IPS-NIHi11 (cell line): ENCODE measurements at places on chromosomes 5 and 9.

GRCh38 chr9:128123451-128124080 is 4.0 kb downstream of the PTGES2 start:
- DNase-seq: no peak

DNA sequence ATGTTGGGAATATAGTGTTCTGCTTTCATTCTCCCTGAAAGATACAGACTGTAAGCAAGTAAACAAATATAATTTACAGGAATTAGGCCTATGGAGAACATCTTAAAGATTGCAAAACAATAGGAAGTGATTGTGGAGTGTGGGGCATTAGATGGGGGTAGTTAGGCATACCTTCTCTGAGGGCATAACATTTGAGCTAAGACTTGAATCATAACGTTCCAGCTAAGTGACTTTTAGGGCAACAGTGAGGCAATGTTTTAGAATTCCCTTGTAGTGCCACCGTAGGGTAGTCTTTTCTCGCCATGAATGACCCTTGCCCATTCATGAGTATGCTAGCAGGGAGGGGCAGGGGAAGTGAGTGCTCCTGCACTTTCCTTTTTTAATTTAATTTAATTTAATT is 173.3 kb downstream of the SPATA31D1 start:
- DNase-seq: no peak

- peak; percentile 66 for DNase-seq
Measured at GRCh38 chr5:132807163-132807838, 5.8 kb upstream of the SOWAHA start.

DNA sequence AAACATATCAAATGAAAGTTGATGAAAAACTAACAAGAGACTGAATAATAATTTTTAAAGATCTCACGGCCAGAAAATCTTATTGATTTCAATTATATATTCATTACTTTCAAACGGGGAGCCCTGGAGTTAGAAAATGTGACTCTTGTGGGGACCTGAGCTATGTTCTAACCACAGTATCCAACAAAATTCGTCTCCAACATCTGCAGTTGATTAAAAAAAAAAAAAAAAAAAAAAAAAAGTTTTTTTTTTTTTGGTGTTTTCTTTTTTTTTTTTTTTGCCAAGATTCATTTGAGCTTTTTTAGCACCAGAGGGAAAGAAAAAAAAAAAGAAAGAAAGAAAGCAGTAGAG is 144.3 kb upstream of the PIK3R1 start:
- DNase-seq: no peak

- no peak for DNase-seq
Measured at GRCh38 chr5:125113328-125113727, 366.9 kb upstream of the ZNF608 start.

- DNase-seq: no peak
Measured at GRCh38 chr9:72124947-72125346, 24.3 kb upstream of the GDA start.

- DNase-seq: no peak
Measured at GRCh38 chr9:4328723-4329122, 28.9 kb upstream of the GLIS3 start.

DNA sequence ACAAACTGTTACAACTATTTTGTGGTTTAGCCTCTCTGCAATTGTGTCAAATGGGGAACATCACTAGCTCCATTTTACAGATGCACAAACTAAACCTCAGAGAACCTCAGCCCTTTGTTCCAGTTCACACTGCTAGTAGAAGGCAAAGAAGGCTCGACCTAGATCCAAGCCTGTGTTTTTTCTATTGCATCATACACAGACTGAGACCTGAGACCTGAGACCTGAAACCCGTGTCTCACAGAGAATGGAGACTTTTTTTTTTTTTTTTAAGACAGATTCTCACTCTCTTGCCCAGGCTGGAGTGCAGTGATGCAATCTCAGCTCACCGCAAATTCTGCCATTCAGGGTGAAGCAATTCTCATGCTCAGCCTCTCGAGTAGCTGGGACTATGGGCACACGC is 120.8 kb downstream of the GALNT10 start:
- no peak for DNase-seq

DNA sequence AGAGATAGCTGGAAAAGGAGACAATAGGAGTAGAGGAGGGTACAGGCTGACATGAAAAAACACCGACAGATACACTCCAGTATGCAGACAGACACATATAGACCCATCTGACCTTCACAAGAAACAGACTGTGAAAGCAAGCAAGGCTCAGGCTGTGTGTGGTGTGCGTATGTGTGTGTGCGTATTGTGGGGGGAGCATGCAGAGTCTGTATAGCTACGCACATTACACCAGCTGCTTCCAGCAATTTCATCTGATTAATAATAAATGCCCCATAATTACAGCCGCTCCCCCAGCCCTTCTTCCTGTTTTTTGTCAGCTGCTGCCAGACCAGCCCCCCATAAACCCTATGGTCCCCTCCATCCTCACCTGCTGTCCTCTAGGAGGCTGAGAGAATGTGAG is 6.7 kb downstream of the CNTFR start:
- no peak for DNase-seq

DNA sequence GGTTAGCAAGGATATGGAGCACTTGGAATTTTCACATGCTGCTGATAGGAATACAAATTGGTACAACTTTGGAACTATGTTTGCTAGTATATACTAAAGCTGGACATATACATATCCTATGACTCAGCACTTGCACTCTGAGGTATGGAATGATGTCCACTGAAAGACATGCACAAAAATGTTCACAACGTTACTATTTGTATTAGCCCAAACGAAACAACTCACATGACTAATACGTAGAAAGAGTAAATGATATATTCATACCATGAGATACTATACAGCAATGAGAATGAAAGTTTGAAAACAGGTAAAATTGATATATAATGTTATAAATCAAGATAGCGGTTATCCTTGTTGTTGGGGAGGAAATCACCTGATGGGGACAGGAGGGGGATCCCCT is 45.5 kb upstream of the CDC42SE2 start:
- DNase-seq: no peak

DNA sequence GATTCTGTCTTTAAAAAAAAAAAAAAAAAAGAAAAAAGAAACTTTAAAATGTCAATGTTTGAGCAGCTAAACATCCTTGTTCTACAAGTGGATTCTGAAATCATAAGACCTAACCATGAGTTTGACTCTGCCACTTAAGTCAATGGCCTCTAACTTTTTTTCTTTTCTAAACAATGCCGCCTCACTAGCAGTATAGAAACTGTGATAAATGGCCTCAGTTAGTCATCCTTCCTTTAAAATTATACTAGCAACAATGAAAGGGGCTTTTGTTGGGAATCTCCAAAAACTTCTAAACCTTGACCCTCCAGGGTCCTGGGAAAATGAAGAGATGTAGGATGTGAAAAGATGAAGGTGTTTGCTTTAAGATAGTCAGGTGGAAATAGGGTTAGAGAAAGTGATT is 71.1 kb downstream of the FBXL7 start:
- DNase-seq: no peak

DNA sequence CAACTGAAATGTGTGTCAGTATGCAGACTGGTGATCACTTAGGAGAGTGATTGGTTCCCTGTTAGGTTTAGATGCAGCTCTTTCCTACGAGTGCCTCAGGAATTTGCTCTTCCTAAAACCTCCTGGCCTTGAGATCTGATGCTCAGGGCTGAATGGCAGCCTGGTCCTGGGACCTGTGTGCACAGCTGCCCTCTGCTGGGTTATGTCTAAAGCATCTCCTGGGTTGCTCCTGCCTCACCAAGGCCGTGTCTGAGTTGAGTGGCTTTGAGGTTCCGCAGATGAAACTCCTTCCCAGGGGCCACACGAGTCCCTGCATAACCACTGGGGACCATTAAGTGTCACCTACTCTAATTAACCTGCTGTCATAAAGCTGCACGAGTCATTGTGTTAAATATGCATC is 59.5 kb downstream of the MVB12B start:
- peak; percentile 53 for DNase-seq

DNA sequence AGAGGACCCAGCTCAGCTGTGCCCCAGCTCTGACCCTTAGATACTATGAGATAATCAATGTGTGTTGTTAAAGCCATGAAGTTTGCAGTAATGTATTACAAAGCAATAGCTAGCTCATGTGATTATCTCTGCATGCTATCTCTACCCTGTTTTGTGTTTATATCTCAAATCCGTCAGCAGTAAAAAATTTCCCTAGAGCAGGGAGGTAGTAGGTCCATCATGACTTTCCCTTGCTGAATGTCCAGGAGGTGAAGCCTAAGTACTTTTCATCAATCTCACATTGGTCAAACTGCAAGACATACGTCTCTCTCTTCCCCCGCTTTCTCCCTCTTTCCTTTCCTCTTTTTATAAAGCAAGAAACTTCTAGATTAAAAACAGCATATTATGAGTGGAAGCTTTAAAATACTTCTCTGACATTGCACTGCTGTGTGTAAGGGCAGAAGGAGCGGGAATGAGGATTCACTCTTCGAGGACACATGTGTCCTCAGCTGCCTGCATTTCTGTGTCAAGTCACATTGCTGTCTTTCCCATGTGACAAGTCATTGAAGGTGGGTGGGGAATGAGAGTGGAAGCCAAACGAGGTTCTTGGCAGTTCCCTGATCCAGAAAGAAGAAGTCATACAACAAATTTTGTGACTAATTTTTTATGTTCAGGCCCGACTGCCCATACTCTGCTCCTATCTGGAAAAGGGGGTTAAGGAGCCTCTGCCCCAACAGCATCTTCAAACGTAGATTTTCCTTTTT is 93.1 kb upstream of the RETREG1 start:
- DNase-seq: no peak

DNA sequence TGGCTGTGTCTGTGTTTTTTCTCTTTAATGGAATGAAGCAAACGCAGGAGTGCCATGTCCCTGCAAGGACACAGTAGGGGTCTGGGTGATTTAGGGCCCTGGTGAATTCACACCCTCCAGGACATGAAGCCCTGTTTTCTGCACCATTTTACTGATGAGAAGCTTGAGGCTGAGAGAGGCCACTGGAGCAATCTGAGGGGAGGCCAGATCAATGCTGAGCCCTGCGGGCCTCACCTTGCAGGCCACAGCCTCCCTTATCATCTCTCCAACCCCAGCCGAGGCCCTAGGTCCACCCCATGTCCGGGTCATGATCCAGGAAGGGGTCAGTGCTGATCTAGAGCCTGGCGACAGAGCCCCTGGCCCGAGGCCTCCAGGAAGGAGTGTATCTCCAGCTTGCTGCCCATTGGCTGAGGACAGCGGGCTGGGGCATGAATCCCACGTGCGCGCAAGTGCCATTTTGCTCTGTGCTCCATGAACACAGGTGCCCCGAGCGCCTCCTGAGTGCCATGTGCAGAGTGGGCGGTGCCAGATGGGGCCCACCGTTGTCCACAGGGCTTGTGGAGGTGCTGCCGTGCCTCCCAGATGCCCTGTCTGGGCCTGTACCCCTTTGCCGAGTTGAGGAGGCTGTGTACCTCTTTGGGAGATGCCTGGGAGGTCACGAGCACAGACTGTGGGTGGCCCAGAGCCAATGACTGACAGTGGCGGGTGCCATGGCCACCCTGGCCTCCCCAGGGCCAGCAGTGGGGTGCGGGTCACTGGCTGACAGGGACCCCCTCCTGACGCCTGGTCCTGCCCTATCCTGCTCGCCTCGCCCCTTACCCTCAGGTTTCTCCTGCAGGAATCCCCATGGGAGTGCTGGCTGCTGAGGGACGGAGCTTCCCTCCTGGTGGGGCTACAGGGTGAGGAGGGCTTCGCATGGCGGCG is 32.3 kb upstream of the LPCAT1 start:
- DNase-seq: no peak

DNA sequence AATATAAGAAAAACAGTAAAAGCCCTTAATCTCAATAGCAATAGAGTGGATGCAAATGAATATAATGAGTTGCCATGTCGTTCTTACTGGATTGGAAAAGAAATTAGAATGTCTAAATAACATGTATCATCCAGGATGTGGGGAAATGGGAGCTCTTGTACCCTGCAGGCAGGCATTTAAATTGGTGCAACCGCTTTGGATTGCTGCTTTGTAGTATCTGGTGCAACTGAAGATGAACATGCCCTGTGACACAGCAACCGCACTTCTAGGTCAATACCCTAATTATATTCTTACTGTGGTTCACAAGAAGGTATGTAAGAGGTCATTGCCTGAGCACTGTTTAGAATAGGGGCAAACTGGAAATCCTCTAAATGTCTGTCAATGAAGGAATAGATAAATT is 18.9 kb downstream of the MRPS30 start:
- DNase-seq: no peak

DNA sequence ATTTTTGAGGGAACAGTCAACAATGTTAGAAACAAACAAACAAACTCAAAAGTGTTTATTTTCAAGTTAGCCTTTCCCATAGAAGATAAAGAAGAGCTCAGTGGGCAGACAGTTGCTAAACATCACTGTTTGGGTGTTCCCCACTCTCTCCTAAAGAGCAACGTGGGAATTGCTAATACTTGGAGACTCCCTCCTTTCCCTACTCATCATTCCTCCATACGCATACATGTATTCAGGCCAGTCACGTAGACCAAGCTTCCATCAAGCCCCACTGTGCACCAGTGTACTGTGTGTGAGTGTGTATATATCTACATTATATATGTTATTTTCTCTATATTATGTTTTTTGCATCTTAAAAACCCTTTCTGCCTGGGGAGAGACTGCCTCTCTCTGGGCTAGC is 115.0 kb upstream of the EGFLAM start:
- no peak for DNase-seq

DNA sequence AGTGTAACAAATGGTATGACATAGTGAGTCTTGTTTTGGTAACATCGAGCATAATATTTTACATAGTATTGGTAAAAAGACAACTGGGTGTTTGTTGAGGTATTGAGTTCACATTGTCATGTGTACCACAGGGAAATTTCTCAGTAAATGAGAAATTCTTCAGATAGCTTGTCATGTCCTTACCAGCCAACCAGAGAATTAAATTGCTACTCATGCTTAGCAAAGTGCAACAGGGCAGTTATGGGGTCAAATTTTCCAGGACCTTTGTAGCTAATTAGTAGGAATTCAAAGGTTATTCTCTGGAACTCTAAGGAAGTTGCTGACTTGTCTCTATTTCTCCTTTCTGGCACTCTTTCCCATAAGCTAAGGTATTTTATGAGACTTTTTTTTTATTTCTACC is 595.7 kb downstream of the EFNA5 start:
- no peak for DNase-seq

DNA sequence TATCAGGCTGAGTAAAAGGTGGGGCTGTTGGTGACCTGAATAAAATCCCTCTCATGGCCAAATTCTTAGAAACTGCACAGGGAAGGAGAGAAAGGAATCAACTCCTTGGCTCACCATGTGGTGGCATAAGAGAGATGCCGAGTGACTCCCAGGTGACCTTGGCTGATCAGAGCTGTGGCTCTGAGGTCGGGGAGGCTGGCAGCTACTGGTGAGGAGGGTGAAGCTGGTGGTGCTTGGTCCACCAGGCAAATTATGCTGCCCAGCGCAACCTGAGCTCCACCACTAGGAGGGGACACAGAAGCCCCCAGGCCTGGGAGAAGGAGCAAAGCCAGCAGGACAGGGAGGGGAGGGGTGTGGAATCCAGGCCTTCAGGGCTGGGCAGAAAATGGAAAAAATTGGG is 111.2 kb upstream of the IL12B start:
- peak; percentile 67 for DNase-seq

GRCh38 chr9:13975611-13976290 is 338.2 kb downstream of the NFIB start:
- DNase-seq: no peak

DNA sequence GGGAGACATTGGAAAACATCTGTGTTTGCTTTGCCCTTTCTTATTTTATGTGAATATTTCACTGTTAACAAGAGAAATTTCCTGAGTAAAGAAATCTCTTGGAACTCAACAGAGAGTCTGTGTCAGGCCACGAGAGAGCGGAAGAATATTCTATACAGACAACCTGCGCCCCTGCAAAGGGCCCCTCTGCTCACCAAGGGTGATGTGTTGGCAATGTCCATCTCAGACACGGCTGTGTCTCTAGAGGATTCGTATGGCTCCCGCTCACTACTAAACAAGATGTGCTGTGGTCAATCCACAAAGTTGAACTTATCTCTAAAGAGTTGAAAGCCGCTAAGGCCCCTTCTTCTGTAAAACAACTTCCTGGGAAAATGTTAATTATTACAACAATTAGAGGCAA is 241.0 kb upstream of the IRX1 start:
- no peak for DNase-seq
